Trophoblast cell (in vitro differentiated cells and primary cell): ENCODE measurements at places on chromosomes 3 and 15.
A peak's percentile ranks its signal among the peaks of the same experiment; 100 is the strongest.

DNA sequence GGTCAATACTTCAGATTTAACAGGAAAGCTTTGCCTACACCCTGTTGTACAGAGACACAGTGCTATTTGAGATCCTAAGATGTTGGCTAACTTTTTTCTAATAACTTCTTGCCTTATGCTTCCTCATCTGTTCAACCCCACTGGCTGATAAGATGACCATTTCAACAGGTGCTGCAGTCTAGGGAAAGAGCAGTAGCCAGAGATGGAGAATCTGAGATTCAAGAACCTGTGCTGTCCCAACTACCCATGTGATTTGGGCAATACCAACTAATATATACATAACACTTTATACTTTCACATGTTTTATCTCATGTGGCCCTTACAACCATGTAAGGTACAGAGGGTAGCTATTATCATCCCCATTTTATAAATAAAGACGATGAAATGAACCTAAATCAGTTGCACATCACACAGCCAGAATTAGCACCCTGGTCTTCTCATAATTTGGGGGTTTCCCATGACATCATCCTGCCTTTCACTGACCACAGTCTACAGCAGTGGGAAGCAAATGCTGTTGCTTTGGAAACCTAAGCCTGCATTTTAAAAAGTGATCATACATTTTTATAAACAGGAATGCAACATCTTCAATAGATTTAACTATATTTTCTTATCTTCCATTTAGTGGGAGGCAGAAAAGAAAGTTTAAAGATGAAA, 9.7 kb downstream of the TTC23 start:
- H3K27ac ChIP-seq, result no peak overlapping the region
- H3K27me3 ChIP-seq, result no peaks in the 10 kb centered on the region

DNA sequence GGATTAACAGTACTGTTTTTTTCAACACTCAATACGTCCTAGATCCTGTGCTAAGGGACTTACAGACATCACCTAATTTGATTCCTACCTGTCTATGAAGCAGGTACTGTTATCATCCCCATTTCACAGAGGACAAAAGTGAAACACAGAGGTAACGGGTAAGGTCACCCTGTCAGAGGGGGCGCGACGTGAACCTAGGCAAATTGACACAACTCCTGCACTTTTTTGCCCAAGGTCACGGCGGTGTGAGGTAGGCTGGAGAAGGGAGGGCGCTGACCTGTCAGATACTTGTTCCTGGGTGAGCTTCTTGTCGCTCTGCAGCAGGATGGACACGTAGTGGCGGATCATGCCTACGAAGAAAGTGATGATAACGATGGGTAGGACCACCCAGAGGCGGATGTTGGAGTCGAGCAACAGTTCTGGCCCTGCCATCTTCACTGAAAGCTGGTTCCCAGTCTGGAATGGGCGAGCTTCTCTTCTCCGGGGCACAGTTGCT, 363 bp downstream of the EMC3 start:
- peak overlapping the region; percentile 92 for H3K4me3 ChIP-seq
- DNase-seq, result no peak
- no peak overlapping the region for H3K27ac ChIP-seq
- peaks cover 6% of the 10 kb centered on the region for H3K36me3 ChIP-seq

GRCh38 chr3:186538779-186539178, 5.4 kb downstream of the CRYGS start:
- H3K27me3 ChIP-seq, result no peaks in the 10 kb centered on the region
- no peaks in the 10 kb centered on the region for H3K4me1 ChIP-seq
- H3K4me3 ChIP-seq, result no peak overlapping the region
- no peak overlapping the region for H3K27ac ChIP-seq
- DNase-seq, result no peak

DNA sequence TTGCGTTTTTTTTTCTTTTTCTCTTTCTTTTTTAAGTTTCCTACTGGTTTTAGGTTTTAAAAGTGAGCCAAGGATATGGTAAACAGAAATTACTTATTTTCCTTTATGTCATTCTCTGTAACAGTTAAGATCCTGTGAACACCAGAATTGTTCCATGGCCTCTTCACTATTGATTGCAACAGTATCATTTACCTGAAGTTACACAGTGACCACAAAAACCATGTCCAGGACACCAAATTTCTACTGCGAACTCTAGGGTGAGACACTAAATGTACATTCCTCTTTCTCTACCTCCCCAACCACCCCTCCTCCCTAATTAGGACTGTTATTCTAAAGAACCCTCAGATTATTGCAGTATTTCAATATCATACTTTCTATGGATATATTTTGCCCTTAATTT, 280.9 kb downstream of the FOXP1 start:
- DNase-seq, result no peak
- peaks cover 3% of the 10 kb centered on the region for H3K4me1 ChIP-seq
- H3K27me3 ChIP-seq, result no peaks in the 10 kb centered on the region
- H3K4me3 ChIP-seq, result no peak overlapping the region
- no peaks in the 10 kb centered on the region for H3K36me3 ChIP-seq

DNA sequence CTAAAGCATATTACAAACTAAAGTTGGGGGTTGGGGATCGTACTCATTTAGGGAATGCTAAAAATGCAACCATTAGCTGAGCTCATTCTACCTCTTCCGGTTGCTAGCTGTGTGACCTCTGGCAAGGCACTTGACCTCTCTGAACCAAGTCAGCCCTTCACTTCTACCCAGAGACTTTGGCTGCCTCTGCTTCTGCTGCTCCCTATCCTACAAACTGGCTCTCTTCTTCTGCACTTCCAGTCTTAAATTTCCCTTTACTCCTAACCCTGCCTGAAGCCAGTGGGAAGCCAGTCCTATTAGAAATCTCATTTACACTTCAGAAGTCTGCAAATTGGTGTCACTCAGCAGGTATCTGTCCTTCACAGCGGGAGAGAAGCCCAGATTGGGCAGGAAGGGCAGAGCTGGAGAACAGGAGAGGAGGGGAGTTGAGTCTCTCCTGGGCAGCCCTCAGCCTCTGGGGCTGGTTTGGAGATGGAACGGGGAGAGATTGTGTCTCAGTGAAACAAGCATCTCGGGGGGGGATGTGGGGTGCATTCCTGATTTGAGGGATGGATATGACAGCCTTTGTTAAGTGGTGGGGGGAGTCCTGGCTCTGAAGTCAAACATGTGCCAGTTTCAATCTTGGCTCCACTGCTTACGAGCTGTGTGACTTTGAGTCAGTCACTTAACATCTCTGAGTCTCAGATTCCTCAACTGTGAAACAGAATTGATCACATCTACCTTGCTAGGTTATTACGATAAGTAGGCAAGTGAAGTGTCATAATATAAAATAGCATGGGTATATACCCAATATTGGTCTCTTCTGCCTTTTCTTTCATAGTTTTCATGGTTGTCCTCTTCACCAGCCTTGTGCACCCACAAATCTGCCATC, 7.8 kb upstream of the AEN start:
- H3K4me3 ChIP-seq, result no peak overlapping the region
- no peak for DNase-seq
- peaks cover 21% of the 10 kb centered on the region for H3K4me1 ChIP-seq
- no peaks in the 10 kb centered on the region for H3K27me3 ChIP-seq
- H3K27ac ChIP-seq, result no peak overlapping the region

GRCh38 chr3:95539950-95540483, 1274.4 kb upstream of the EPHA6 start:
- DNase-seq, result no peak
- no peaks in the 10 kb centered on the region for H3K27me3 ChIP-seq
- no peak overlapping the region for H3K27ac ChIP-seq
- H3K36me3 ChIP-seq, result no peaks in the 10 kb centered on the region

DNA sequence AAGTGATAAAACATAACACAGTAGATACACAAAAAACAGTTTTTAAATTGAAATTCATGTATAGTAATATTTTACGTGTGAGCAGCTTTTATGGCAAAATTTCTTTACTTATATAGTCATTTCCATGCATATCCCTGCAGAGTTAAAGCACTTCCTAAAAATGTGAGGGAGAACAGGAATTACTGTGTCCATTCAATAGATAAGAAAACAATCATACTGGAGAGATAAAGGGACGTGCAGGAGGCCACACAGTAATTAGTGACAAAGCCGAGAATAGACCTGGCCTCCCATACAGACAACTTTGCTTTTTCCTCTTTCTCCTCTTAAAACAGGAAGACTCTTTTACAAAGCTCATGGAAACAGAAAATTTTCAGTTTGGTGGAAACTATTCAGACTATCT, 247.5 kb downstream of the CDIN1 start:
- no peak overlapping the region for H3K4me3 ChIP-seq
- DNase-seq, result peak; percentile 54
- no peaks in the 10 kb centered on the region for H3K4me1 ChIP-seq
- H3K27me3 ChIP-seq, result no peaks in the 10 kb centered on the region
- no peak overlapping the region for H3K27ac ChIP-seq
- H3K36me3 ChIP-seq, result no peaks in the 10 kb centered on the region

DNA sequence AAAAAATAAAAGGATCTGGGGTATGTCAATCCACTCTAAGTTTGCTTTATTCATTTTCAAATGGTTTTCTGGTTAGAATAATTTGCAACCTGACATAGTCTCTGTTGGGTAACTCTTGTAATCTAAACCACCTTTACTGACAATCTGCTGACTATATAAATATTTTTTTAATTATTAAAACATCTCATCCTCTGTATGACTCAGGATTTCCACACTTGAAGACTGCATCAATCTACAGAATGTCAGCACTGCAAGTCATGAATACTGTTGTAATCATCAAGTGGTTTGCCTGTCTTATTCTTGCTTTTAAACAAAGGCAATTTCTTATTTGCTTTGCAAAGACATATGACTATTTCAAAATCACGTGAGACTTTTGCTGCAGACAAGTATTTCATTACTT, 42.1 kb downstream of the VGLL3 start:
- H3K27me3 ChIP-seq, result no peaks in the 10 kb centered on the region
- H3K4me1 ChIP-seq, result no peaks in the 10 kb centered on the region
- no peak overlapping the region for H3K4me3 ChIP-seq
- DNase-seq, result no peak
- H3K36me3 ChIP-seq, result no peaks in the 10 kb centered on the region
- H3K27ac ChIP-seq, result no peak overlapping the region

DNA sequence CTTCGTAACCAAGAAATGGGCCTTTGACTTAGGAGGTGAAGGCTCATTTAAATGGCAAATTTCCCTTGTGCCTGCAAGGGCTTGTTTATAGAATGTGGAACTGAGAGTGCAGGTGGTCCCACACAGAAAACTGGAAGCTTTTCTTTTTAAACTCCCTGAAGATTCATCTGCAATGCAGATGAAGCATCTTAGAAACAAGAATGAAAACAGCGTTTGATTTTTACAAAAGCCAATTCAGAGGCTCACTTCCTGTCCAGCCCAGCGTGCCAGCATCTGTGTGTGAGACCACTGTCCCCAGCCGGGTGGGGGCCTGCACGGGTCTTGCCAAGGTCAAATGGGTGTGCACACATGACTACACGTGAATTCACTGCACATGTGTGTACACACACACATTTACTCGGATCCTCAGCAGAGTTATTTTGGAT, 94.7 kb downstream of the LINGO1 start:
- no peak for DNase-seq
- H3K4me1 ChIP-seq, result peaks cover 7% of the 10 kb centered on the region
- H3K36me3 ChIP-seq, result no peaks in the 10 kb centered on the region
- H3K4me3 ChIP-seq, result no peak overlapping the region
- no peaks in the 10 kb centered on the region for H3K27me3 ChIP-seq

DNA sequence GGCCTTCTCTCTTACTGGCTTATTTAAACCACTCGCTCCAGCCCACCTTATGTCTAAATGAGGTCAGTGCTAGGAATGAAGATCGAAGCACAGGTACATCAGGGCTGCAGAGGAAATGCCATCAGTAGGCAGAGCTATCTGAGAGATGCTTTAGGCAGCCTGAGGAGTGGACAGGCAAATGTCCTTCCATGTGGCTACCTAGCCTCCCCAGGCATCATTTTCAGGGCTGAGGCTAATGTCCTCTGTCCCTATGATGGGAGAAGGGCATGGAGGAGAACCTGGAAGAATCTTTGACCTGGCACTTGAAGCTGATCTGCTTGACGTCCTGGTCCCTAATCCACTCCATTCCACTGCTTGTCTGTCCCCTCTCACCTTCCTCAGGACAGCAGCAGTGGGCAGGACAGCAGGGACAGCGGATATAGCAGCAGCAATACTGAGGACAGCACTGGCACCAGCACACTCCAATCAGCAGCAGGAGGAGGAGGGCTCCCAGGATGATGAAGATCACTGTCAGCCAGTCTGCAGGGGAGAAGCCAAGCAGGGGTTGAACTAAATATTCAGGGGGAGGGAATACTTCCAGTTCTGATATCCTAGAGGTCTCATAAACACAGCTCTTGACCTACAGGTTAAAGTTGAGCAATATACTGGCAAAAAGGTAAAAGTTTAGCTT, 21.0 kb downstream of the ILDR1 start:
- no peaks in the 10 kb centered on the region for H3K27me3 ChIP-seq
- peaks cover 10% of the 10 kb centered on the region for H3K4me1 ChIP-seq
- H3K4me3 ChIP-seq, result no peak overlapping the region
- no peak overlapping the region for H3K27ac ChIP-seq
- no peak for DNase-seq

GRCh38 chr15:26453914-26454313, 319.0 kb downstream of the GABRB3 start:
- no peaks in the 10 kb centered on the region for H3K36me3 ChIP-seq
- no peak for DNase-seq
- no peak overlapping the region for H3K27ac ChIP-seq
- H3K4me1 ChIP-seq, result peaks cover under 1% of the 10 kb centered on the region
- no peak overlapping the region for H3K4me3 ChIP-seq

DNA sequence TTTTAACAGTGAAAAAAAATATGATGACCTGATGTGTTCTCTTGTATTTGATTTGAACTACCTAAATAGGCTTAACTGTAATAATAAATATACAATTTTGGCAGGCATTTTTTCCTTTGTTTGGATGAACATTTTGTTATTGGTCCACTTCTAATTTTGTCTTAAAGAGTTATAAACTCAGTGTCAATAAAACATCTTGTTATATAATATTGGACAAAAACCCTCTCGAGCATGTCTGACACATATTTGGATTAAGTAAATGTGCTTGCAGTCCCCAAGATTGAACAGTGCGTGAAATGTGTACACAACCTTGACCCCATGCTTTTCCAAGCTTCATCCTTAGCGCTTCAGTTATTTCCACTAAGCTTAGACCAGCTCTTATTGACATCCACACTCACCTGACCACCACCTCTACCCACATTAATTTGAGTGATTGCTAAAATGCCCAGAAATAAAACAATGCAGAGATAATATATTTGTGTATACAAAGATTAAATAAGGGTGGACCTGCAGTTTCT, 131.7 kb upstream of the ZBED2 start:
- no peaks in the 10 kb centered on the region for H3K27me3 ChIP-seq
- H3K36me3 ChIP-seq, result no peaks in the 10 kb centered on the region
- no peaks in the 10 kb centered on the region for H3K4me1 ChIP-seq

GRCh38 chr15:90286678-90287077, 21.2 kb downstream of the NGRN start:
- no peak for DNase-seq
- H3K27ac ChIP-seq, result no peak overlapping the region
- H3K27me3 ChIP-seq, result no peaks in the 10 kb centered on the region
- no peak overlapping the region for H3K4me3 ChIP-seq
- no peaks in the 10 kb centered on the region for H3K4me1 ChIP-seq

GRCh38 chr3:152970851-152971250, 135.9 kb downstream of the P2RY1 start:
- no peaks in the 10 kb centered on the region for H3K27me3 ChIP-seq
- H3K36me3 ChIP-seq, result no peaks in the 10 kb centered on the region
- H3K4me1 ChIP-seq, result no peaks in the 10 kb centered on the region
- no peak for DNase-seq
- no peak overlapping the region for H3K4me3 ChIP-seq
